Upper lobe of left lung (tissue), 6 donors: ENCODE measurements at places on chromosomes 1 and 21. TPM values are rescaled to one million over a fixed set of nuclear protein-coding genes. Genes with fewer than 3 reads are reported as not detected.

Gene GBP6
- total RNA-seq, result 3.8 TPM

Gene PRKCZ
- total RNA-seq, result 169 TPM

GRCh38 chr1:228511546-228512445 lies 24.6 kb downstream of the RNF187 start:
- DNase-seq, result no peak
- H3K36me3 ChIP-seq, result no peaks in the 10 kb centered on the region
- no peaks in the 10 kb centered on the region for H3K4me1 ChIP-seq
- H3K4me3 ChIP-seq, result no peak overlapping the region
- H3K27ac ChIP-seq, result no peak overlapping the region

DNA sequence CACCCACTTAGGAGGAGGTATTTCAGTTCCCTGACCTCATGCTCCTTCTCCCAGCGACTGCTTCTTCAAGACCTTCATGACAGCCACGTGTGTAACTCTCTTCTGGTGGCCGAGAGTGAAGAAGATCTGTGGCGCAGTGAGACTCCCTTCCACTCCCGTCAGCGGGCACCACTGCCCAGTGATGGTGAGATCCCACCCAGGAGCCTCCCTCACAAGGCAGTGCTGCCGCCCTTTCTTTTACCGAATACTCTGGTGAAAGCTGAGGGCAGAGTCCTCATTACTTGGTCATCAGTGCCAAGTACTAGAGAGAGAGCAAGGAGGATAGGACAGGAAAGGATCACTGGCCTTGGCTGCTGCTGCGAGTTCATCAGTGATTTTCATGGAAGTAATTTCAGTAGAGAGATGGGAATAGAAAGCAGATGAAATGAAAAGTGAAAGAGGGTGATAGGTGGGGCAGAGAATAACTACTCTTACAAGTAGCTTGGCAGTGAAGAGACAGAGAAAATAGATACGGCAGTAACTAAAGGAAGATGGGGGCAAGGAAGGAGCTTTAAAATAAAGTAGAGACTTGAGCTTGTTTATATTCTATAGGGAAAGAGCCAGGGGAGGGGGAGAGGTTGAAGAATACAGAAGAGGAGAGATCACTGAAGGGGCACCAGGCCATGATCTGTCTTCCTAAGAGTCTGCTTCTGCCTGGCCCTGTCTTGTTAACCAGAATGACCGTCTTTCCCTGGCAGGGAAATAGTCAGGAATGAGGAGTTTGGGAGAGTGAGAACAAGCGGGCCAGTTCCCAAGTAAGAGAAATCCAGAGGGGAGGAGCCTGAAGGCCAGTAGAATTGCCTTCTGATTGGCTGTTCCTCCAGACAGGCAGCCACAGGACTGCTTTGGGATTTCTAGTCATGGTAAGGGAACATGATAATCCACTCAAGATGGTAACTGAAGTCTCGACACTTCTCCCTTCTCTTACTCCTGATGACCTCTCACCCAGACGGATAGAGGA lies 18.3 kb downstream of the HYI start:
- H3K27ac ChIP-seq, result peak overlapping the region; percentile 68
- peaks cover 82% of the 10 kb centered on the region for H3K36me3 ChIP-seq
- H3K4me3 ChIP-seq, result no peak overlapping the region
- no peaks in the 10 kb centered on the region for H3K27me3 ChIP-seq

Gene SPATA46
- not detected for total RNA-seq

GRCh38 chr1:125065092-125065820 lies 3880.5 kb downstream of the SRGAP2C start:
- H3K4me3 ChIP-seq, result no peak overlapping the region
- no peaks in the 10 kb centered on the region for H3K4me1 ChIP-seq
- peak; percentile 53 for DNase-seq
- H3K36me3 ChIP-seq, result no peaks in the 10 kb centered on the region

- H3K36me3 ChIP-seq, result no peaks in the 10 kb centered on the region
- no peaks in the 10 kb centered on the region for H3K27me3 ChIP-seq
- H3K27ac ChIP-seq, result peak overlapping the region; percentile 76
- no peak for DNase-seq
- H3K4me1 ChIP-seq, result peaks cover 17% of the 10 kb centered on the region
These were observed 88.3 kb upstream of the ARHGAP29 start for GRCh38 chr1:94325377-94326302.

Gene CFAP141
- not detected for total RNA-seq

Gene ASB17
- total RNA-seq, result not detected

DNA sequence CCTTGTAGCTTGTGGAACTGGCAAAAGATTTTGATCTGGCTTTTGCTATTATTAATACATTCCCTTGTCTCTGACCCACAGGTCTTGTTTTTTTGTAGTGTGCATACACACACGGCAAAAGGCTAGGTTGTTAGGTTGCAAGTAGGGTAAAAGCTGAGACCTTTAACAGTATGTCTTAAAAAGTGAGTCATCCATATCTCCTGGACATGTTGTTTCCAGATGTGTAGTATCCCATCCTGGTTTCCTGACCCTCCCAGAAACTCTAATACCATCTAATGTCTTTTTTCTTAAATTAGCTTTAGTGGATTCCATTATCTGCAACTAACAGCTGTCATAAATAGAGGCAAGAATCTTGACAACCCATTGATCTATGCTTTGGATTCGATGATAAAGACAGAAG lies 14.7 kb downstream of the OVGP1 start:
- no peaks in the 10 kb centered on the region for H3K36me3 ChIP-seq
- H3K27ac ChIP-seq, result no peak overlapping the region
- no peak for DNase-seq
- no peaks in the 10 kb centered on the region for H3K27me3 ChIP-seq
- H3K4me1 ChIP-seq, result peaks cover under 1% of the 10 kb centered on the region
- no peak overlapping the region for H3K4me3 ChIP-seq

DNA sequence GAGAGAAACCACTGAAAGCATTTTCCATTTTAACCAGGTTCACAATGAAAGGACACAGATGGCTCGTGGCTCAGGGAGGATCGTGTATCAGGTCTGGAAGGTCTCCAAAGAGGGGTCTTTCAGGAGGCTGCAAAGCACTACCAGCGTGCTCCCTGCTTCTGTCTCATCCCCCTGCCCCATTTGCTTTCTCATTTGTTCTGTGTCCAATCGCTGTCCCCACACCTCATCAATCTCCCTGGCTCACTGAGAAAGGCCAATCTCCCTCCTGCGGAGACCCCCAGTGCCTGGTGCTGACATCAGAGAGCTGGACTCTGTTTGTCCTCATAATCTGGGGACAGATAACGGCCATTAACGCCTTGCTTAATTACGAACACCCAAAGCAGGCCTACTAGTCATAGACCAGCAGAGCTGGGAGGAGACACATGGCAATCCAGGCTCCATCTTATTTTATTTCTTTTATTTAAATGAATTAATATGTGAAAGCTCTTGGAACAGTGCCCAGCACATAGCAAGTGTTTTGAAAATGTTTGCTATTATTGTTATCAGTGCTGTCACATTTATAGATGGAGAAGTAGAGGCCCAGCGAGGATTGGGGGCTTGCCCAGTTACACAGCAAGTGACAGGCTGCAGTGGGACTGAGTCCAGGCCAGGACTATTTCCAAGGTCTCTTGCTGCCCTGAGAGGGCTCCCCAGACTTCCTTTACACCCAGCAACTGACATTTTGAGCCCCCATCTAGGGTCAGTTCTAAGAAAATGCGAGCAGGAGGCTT lies 341.0 kb upstream of the USP24 start:
- DNase-seq, result no peak
- H3K27me3 ChIP-seq, result no peaks in the 10 kb centered on the region
- H3K36me3 ChIP-seq, result no peaks in the 10 kb centered on the region
- H3K4me3 ChIP-seq, result no peak overlapping the region
- no peak overlapping the region for H3K27ac ChIP-seq

GRCh38 chr1:36236302-36236701 lies 12.1 kb downstream of the THRAP3 start:
- no peak overlapping the region for H3K27ac ChIP-seq
- no peaks in the 10 kb centered on the region for H3K27me3 ChIP-seq
- H3K36me3 ChIP-seq, result no peaks in the 10 kb centered on the region
- H3K4me1 ChIP-seq, result peaks cover 38% of the 10 kb centered on the region
- H3K4me3 ChIP-seq, result no peak overlapping the region

Gene IL12RB2
- total RNA-seq, result not detected

- H3K36me3 ChIP-seq, result no peaks in the 10 kb centered on the region
- H3K4me3 ChIP-seq, result no peak overlapping the region
- H3K27ac ChIP-seq, result no peak overlapping the region
- no peaks in the 10 kb centered on the region for H3K4me1 ChIP-seq
- H3K27me3 ChIP-seq, result no peaks in the 10 kb centered on the region
These were observed 44.0 kb downstream of the ZSCAN20 start for GRCh38 chr1:33516428-33516827.

DNA sequence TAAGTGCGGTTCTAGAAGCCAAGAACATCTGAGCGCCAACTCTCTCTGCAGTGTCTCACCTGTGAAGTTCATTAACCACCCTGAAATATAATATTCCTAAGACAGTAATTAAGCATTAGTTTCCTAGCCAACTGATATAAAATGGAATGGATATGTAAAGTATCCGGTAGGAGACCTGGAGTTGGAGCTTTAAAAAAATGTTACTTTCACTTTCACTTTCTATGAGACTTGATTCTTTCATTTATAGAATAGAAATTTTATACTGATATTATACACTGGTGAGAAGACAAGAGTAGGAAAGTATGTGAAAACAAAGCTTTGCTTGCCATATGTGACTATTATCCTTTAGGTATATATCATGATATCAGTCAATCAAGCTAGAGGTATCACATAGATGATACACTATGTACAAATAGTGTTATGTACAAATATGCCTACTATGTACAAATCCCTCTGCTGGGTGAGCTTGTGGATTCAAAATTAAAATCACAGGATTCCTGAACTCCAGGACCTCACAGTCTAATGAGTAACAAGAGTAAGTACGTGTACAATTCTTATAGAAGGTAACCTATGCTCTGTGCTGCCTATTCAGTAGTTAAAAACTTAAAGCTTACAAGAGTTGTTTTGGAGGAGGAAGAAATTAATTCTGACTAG lies 934.2 kb downstream of the TTLL7 start:
- H3K4me3 ChIP-seq, result no peak overlapping the region
- no peaks in the 10 kb centered on the region for H3K36me3 ChIP-seq
- no peak for DNase-seq

Gene ABCD3
- 23.0 TPM for total RNA-seq

GRCh38 chr1:17228619-17229018 lies 20.3 kb upstream of the PADI3 start:
- H3K4me3 ChIP-seq, result no peak overlapping the region
- H3K27ac ChIP-seq, result no peak overlapping the region

DNA sequence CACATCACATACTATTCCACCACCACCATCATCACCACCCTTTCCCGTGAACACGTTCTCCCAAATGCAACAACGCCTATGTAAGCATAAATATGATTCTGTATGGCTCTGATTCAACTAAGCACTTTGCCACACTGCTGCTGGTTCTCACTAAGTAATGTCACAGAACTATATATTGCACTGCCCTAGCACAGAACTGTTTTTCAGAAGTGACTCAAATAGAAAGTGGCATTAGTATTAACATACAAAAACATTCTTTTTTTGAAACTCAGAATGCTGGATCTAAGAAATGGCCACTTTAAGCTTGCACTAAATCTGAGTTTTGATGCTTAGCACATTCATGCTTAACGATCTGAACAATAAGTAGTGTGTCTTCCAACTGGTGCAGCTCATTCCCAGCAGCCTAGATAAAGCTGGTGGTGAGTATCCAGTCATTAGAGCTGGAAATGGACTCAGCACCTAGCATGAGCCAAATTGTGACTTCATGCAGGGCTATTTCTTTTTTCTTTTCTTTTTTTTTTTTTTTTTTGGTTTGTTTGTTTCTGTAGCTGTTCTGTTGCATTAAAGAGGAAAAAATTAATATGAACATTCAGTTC lies 46.2 kb upstream of the ZC3H11B start:
- DNase-seq, result no peak
- no peak overlapping the region for H3K4me3 ChIP-seq
- H3K36me3 ChIP-seq, result no peaks in the 10 kb centered on the region
- no peak overlapping the region for H3K27ac ChIP-seq

DNA sequence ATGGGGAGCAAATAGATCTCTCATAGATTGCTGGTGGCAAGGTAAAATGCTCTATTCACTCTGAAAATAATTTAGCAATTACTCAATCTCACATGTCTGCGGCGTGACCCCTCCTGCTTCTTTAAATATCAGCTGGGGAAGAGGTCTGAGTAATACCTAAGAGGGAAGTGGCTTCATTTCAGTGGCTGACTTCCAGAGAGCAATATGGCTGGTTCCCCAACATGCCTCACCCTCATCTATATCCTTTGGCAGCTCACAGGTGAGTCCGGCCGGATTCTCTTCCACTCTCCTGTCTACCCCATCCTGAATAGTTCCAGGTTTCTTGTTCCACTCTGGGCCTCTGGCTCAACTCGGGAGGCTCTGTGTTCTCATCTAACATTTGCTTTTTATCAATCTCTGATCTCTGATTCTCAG lies at the start of gene SLAMF7:
Gene SLAMF7, plus strand, starts transcription at position 150 of the 414 bp plus-strand sequence. Its CDS starts 55 bp downstream, at position 205.
- H3K4me3 ChIP-seq, result peak within 1 kb of the TSS; percentile 6
- peak; percentile 73 for DNase-seq
- H3K27me3 ChIP-seq, result no peaks in the 10 kb centered on the region
- no peak within 1 kb of the TSS for H3K27ac ChIP-seq
- H3K36me3 ChIP-seq, result no peaks in the 10 kb centered on the region

DNA sequence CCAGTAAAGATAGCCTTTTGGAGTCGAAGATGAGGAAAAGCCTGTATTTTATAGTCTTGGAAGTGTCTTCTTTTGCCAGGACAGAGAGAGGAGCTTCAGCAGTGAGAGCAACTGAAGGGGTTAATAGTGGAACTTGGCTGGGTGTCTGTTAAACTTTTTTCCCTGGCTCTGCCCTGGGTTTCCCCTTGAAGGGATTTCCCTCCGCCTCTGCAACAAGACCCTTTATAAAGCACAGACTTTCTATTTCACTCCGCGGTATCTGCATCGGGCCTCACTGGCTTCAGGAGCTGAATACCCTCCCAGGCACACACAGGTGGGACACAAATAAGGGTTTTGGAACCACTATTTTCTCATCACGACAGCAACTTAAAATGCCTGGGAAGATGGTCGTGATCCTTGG lies at the start of gene VCAM1:
Gene VCAM1, plus strand, starts transcription at position 253 of the 400 bp plus-strand sequence. Its CDS starts 119 bp downstream, at position 372.
- H3K4me3 ChIP-seq, result no peak within 1 kb of the TSS
- H3K4me1 ChIP-seq, result no peaks in the 10 kb centered on the region
- H3K27ac ChIP-seq, result no peak within 1 kb of the TSS

GRCh38 chr1:17509363-17509762 lies 30.1 kb upstream of the ARHGEF10L start:
- H3K4me3 ChIP-seq, result no peak overlapping the region
- H3K4me1 ChIP-seq, result no peaks in the 10 kb centered on the region
- H3K27ac ChIP-seq, result no peak overlapping the region
- DNase-seq, result no peak

- H3K4me3 ChIP-seq, result no peak overlapping the region
- H3K27me3 ChIP-seq, result no peaks in the 10 kb centered on the region
- H3K4me1 ChIP-seq, result no peaks in the 10 kb centered on the region
- no peak for DNase-seq
These were observed 103.4 kb downstream of the ROR1 start for GRCh38 chr1:63877021-63877767.
